NT2/D1 (cell line): ENCODE measurements at places on chromosomes 4 and X.

GRCh38 chrX:68677998-68678397 lies 30.5 kb downstream of the STARD8 start:
- no peak for DNase-seq

GRCh38 chr4:137664416-137664815 lies 132.1 kb upstream of the PCDH18 start:
- DNase-seq: no peak

GRCh38 chrX:72351606-72352334 lies 46.1 kb upstream of the CITED1 start:
- no peak for DNase-seq

- DNase-seq: peak; percentile 2
Measured at GRCh38 chrX:92232182-92232581, 453.0 kb downstream of the PCDH11X start.

DNA sequence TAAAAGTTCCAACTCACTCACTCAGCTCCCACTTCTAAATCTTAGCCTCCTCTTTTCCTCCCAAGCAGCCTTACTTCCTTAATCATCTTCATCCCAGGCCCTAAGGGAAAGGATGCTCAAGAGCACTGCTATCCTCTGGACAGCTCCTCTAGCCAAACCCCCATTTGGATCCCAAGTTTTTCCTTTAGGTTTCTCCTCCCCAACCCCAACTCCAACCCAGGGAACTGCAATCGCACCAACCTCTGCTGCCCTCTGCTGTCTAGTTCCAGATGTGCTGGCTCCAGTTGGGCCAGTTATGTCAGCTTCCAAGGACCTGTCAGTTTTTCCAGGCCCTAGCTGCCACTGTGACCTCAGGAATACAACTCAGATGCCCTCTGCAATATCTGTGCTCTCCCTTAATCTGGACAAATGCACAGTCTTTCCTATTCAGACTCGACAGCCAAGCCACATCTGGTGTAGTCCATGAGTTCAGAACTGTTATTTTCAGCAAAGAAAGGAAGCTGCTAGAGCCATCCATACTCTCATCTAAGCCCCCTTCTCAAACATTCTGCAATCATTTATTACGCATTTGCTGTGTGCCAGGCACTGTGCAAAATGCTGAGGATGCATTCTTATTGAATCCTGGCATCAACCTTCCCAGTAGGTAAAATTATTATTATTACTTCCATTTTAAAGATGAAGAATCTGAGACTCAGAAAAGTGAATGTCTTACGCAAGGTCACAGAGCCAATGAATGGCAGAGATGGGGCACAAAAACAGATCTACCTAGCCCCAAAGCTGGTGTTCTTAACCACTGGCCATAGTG lies 12.3 kb upstream of the XPNPEP2 start:
- DNase-seq: peak; percentile 30

DNA sequence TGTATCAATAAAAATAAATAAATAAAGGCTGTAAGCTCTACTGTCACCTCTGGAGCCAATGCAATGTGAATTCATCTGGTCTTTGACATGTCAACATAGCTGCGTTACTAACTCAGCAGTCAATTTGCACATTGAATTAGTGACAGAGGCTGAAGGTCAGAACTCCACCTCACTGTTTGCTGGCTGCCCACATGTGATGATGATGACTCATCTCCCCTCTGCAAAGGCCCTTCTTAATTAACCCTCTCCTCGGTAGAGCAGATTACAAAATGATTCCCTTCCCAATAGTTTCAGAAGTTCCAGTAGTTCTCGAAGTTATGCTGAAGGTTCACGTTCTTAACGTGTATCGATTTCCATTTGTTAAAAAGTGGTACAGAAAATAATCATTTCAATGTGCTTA lies 1626.0 kb upstream of the TENM3 start:
- no peak for DNase-seq

GRCh38 chrX:9132036-9132638 lies 98.2 kb upstream of the FAM9B start:
- DNase-seq: no peak

GRCh38 chr4:24630937-24631336 lies 46.6 kb upstream of the DHX15 start:
- DNase-seq: no peak

GRCh38 chr4:151031831-151032605 lies 16.9 kb upstream of the LRBA start:
- no peak for DNase-seq
